ENCODE measurements at places on chromosomes 2 and 18. TPM values are rescaled to one million over a fixed set of nuclear protein-coding genes. Genes with fewer than 3 reads are reported as not detected.

GRCh38 chr2:173436088-173436487 lies 81.4 kb downstream of the CDCA7 start:
- DNase-seq = no peak

DNA sequence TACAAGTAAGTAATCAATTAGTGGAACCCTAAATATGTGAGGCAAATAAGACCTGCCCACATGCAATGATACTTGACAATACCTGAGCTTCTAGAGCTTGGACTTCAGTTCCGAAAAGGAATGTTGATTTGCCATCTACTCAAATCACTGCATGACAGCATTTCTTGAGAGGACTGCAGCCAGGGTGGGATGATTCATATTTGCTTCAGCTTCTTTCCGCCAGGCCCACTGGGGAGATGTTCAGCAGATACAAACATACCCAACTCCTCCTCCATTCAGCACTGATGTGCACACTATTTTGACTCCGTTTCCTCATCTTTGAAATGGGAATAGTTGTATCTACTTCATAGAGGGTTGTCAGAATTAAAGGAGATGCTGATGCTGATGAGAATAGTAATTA lies 28.8 kb upstream of the TMEM177 start:
- DNase-seq = no peak

DNA sequence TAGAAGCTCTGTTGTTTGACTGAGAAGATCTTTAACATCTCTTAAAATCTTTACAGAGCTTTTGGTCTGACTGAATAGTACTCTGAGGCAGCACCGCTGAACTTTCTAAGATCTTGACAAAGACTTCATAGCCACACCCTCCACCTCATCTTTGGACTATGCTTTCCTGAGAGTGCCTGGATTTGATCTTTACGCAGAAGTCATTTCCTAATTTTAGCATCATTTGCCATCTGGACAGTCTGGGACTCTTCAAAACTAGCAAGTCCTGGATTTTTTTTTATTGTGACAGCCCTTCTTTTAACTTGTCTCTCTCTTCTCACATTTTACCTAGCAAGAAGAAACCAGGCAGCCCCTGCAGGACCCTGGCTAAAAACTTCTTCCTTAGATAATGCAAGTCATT lies 188.8 kb downstream of the CTIF start:
- DNase-seq = no peak

DNA sequence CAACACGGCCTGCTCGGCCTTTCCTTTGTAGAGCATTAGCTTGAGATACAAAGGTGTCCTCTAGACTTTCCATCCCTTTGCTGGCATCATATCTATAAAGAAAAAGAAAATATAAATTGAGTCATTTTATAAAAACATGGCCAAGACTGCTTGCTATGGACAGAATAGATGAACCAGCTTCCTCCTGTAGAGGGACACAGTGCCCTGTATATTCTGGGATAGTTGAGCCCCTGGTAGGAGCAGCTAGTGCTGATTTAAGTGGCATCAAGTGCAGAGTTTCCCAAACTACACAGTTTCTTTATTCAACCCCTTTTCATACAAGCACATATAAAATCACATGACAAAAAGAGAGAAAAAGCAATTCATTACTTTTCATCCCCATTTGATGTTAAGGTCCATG lies 47.9 kb downstream of the GEMIN6 start:
- no peak for DNase-seq

GRCh38 chr2:57864926-57865325 lies 181.7 kb upstream of the VRK2 start:
- DNase-seq = no peak

GRCh38 chr2:107634172-107634571 lies 192.5 kb upstream of the RGPD4 start:
- no peak for DNase-seq

FAM237A gene
- not detected for total RNA-seq

DCC gene
- total RNA-seq = 0.42 TPM

MBP gene
- total RNA-seq = 45.2 TPM

KDSR gene
- total RNA-seq = 55.6 TPM

SLC9A4 gene
- not detected for total RNA-seq

CELF4 gene
- 0.39 TPM for total RNA-seq

ANKRD30BL gene
- not detected for total RNA-seq

CYBRD1 gene
- 172 TPM for total RNA-seq
